Breast epithelium (tissue), 4 donors: ENCODE measurements at places on chromosomes 1 and 21.
A peak's percentile ranks its signal among the peaks of the same experiment; 100 is the strongest.

DNA sequence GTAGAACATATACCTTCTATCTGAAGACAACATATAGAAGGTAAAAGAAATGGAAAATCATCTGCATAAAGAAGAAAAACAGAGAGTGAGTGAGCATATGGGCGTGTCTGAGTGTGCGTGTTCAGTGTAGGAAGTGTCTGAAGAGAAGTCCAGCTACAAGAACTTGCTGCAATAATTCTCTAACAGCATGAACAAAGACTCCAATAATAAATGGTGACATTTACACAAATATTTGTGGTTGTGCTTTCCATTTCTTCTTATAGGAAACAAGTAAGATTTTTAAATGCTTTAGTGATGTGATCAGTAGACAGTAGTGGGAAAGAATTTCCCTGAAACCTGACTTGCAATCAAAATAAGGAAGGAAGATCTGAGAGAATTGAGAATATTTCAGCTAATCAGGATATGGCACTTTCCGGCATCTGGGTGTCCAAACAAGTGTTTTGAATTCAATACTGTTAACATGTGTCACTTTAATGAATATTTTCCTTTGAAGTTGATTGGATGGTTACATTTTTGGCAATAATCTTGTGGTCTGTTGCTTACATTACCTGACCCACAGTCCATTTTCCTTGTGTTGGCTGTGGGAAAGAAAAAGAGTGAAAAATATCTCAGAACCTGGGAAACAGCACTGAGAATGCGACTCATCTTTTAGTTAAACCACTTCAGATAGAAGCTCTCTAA, 154.0 kb downstream of the TGFB2 start:
- DNase-seq = no peak

DNA sequence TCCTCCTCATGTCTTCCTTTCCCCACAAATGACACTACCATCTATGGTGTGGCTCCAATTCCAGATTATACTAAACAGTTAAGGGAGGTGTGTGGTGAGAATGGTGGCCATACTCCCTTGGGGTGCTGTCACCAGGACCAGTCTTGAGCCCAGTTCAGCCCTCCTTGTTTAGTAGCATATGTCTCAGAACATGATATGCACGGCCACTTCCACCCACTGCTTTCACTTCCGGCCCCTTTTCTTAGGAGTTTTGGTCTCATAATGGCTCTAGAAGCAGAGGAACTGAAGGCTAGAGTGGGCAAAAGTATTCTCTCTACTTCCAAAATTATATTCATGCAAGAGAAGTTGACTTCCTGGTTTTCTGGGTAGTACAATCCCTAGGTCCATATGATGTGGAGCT, 45.3 kb upstream of the CACNA1E start:
- DNase-seq = no peak

GRCh38 chr1:179353546-179353945, 12.2 kb upstream of the AXDND1 start:
- DNase-seq = no peak

DNA sequence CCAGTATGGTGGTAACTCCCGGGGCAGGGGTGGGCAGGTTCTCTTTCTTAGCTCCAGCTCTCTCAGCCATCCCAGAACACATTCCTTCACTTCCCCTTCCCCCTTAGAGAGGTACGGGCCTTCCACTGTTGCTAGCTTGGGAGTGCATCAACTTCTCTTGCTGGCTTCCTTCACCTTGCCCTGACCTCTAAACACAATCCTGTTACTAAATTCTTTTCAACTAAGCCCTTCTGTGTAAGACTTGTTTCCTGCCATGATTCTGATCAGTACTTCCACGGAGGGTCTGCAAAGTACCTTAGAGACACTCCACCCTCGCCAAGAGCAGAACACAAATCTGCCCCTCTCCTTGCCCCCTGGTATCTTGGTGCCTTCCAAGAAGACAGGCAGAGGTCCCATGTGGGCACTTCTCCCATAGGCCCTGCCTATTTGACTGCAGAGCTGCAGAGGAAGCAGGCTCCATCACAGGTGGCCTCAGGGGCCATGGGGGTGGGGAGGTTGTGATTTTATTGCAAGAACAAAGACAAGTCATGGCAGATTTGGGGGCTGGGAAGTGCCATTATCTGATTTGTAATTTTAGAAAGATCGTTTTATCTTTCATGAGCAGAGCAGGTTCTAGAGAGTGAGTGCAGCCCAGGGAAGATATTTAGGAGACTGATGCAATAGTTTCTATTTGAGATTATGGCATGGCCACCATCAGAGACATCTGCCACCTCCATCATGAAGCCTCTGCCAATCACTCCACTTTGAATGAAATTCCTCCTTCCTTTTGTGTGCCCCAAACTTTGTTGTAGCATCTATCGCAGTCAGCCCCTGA, 182.5 kb upstream of the JUN start:
- no peak for DNase-seq

- DNase-seq = no peak
Measured at GRCh38 chr1:17630048-17630830, 90.7 kb downstream of the ARHGEF10L start.

DNA sequence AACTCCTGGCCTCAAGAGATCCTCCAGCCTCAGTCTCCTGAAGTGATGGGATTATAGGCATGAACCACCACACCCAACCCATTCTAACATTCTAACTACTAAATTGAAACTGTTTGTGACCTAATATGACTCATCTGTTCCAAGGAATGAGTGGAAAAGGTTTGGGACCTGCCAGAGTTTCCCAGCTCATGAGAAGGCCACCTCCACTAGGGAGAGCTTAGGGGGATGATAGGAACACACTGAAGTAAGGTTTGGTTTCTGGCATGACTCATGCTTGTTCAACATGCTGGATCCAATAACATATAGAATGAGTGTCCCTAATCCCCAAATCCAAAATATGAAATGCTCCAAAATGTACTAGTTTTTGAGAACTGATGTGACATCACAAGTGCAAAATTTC, 18.9 kb upstream of the SCAF4 start:
- DNase-seq = no peak

DNA sequence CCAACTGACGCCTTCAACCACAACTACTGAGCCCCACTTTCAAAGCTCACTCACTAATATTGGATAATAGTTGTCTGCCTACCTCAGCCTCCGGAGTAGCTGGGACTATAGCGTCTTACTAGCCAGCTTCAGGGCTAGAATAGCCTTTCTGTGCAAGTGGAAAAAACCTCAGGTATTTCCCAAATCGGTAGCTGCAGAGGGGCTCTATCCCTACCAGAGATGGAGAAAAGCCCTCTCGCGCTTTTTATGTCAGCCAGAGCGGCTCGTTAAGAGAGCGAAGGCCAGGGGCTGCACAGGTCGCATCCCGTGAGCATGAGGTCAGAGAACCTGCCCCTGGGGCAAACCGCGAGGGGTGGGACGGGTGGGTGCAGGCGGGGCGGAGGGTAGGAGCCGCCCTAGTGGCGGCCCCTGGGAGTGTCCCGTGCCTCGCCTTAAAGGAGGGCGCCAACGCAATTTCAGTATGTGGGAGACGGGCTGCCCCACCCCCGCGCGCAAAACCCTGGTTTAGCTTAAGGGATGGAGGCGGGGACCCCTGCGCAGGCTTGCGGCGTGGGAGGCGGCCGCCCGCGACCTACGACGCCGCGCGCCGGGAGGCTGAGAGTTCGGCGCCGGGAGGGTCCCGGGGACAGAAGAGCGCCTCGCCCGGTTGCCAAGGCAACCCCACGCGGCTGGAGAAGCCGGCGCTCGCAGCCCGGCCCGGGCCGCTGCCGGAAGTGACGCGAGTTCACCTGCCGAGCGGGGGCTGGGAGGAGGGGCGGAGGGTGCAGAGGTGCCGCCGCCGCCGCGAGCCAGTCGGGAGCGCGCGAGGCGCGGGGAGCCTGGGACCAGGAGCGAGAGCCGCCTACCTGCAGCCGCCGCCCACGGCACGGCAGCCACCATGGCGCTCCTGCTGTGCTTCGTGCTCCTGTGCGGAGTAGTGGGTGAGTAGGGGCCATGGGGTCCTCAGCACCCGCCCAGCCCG, at the start of gene CXADR:
CXADR (plus strand) TSS at position 791 of the 961 bp plus-strand sequence; CDS start at position 878, 87 bp downstream.
- DNase-seq = peak; percentile 65

DNA sequence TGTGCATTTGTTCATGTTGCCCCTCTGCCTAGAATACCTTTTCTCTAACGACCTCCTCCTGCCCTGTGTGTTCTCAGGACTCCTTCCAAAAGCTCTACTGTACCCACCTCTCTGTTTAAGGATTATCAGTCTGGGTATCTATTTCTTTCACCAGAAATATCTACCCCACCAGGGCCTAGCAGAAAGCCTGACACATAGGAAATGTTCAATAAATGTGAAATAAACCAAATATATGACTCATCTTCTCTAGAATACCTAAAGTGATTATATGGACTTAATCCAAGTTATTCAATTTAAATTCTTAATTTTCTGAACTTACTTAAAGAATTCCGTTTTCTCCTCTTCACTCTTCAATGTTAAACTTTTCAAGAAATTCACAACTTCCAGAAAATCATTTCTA, 27.1 kb downstream of the SCYL3 start:
- no peak for DNase-seq

- DNase-seq = no peak
Measured at GRCh38 chr21:40683349-40683748, 163.6 kb downstream of the DSCAM start.

DNA sequence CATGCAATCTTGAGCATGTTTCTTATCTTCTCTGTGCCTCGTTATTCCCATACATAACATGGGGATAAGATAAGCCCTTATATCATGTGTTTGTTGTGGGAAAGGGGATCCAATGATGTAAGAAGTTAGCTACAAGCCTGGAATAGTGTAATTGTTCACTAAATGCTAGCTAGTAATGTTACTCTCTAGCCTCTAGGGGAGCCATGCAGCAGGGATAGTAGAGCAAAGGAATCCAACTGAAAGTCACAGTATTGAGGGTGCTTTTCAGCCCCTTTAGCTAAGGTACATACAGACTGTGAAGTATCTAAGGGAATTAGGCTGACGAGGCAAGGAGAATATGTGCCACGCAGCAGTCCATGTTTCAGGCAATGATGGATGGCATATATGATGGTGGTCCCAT, 46.9 kb downstream of the IL23R start:
- DNase-seq = no peak

DNA sequence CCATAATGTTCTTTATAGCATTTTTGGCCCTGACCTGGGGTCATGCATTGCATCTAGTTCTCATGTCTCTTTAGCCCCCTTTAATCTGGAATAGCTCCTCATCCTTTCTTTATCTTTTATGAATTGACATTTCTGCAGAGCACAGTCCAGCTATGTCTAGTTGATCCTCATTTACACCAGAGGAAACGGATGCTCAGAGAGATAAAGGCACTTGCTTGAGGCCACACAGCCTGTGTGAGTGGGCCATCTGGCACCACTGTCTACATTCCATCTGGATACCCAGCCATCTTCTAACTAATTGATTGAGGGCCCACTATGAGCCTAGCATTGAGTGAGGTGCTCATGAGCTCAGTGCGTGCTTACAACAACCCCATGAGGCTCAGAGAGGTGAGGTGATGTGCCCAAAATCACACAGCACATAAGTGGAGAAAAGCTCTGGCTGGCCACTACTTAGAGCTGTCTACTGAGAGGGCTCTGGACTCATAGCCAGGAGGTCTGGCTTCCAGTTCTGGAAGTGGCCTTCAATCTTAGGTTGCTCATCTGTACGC, 3.5 kb downstream of the HPCA start:
- DNase-seq = no peak

DNA sequence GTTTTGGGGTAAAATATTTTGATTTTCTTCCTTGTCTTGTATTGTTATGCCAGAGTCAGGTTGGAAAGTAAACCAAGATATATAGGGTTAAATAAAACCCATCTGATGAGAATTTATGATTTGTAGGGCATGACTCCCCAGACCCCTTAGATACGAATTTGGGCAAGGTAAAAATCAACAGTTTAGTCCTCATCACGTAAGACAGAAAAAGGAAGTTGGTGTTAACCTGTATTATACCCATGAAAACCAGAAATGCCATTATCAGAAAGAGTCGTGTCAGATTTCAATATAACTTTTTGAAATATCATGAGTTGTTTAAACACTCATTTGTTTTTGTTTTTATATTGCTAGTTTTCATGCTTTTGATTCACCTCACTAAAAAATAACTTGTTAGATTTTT, 11.8 kb downstream of the CEPT1 start:
- DNase-seq = no peak

DNA sequence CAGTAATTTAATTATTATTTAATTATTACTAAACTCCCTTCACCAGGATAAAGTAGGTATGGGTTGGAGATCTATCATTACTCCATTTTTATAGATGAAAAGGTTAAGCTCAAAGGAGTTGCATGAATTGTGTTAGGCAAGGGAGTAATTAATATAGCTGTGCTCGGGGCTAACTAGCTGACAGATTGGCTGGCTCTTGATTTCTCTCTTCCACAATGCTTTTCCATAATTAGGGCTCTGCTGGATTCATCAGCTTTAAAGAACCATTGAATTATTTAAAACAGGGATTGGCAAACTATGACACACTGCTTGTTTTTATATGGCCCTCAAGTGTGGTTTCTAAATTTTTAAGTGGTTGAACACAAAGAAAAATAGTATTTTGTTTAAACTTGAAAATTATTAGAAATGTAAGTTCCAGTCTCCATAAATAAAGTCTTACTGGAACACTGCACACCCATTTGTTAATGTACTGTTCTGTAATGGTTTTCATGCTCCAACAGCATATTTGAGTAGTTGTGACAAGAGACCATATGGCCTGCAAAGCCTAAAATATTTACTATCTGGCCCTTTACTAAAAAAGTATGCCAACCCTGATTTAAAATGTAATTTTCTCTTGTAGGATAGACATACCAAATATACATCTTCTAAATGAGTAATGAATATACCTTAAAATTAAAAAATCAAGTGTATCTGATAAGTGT, 76.4 kb downstream of the GDAP2 start:
- no peak for DNase-seq

DNA sequence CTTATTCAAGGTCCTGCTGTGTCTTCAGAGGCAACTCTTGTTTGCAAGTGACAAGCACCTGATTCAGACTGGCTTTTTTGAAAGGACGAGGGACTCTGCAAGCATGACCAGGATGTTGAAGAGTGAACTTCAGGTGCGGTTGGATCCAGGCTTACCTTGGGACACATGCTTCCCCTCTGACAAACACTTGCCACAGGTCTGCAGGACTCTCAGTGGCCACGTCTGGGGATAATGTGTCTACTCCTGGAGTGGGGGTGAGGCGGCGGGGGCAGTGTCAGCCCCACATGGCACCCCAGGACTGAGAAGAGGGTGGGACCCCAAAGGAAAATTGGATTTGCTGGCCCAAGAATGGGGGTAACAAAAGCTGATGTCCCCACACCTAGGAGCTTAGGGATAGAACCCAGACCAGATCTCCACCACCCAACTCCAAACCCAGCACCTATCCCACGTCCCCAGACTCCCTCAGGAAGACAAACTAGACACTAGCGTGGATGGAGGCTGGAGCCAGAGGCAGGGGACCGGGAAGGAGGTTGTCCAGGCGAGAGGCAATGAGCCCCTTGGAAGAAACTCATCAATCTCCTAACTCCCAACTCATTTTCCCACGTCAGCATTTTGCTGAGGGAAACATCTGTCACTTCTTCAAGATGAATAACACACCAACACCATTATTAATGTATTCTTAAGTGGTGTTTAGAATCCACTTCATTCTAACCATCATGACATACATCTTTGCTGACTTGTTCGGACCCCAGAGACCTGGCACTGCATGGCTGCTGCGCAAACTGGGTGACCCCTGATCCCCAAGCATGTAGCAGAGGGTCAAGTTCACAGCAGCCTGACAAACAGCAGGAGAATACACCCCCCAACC, 32.0 kb upstream of the LAPTM5 start:
- no peak for DNase-seq

- DNase-seq = no peak
Measured at GRCh38 chr1:24075590-24075854, 36.4 kb downstream of the MYOM3 start.

GRCh38 chr1:77509051-77509492, 173.4 kb downstream of the ZZZ3 start:
- DNase-seq = no peak

GRCh38 chr1:1285102-1285571, 4.9 kb downstream of the SCNN1D start:
- DNase-seq = no peak
